ENCODE measurements at places on chromosomes 5 and 9.

GRCh38 chr9:69090140-69090750 is 54.7 kb downstream of the FXN start:
- DNase-seq, result no peak

GRCh38 chr9:116870566-116870965 is 183.5 kb downstream of the TRIM32 start:
- DNase-seq, result no peak

- DNase-seq, result no peak
These were observed 20.2 kb upstream of the BARHL1 start for GRCh38 chr9:132562306-132562573.

- DNase-seq, result no peak
These were observed 447 bp downstream of the CRAT start for GRCh38 chr9:129109952-129110739.

DNA sequence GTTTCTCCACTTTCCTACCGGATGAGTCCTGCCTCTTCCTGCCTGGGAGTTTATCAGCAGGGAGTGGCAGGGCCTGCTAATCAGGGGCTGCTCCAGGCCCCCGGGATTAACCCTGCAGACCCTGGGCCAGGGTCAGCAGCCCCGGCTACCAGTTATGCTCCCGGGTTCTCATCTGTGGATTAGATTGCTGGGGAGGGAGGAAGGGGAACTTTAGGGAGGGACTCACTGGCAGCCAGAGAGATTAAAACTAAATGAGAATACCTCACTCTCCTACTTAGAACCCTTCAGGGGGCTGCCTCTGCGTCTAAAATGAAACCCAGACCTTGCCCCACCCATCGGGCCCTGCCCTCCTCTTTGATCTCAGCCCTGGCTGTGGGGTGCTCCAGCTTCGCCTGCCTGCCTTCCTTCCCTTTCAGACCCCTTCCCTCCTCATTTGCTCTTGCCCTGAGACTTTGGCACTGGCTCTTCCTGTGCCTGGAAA is 130.5 kb upstream of the HAND1 start:
- no peak for DNase-seq

GRCh38 chr5:56166671-56167385 is 66.3 kb downstream of the ANKRD55 start:
- no peak for DNase-seq

- DNase-seq, result no peak
These were observed 239.7 kb downstream of the GADD45G start for GRCh38 chr9:89844535-89844934.

GRCh38 chr5:675111-675870 is 17.9 kb downstream of the TPPP start:
- no peak for DNase-seq

- no peak for DNase-seq
These were observed 82.8 kb downstream of the LMX1B start for GRCh38 chr9:126696401-126697145.

DNA sequence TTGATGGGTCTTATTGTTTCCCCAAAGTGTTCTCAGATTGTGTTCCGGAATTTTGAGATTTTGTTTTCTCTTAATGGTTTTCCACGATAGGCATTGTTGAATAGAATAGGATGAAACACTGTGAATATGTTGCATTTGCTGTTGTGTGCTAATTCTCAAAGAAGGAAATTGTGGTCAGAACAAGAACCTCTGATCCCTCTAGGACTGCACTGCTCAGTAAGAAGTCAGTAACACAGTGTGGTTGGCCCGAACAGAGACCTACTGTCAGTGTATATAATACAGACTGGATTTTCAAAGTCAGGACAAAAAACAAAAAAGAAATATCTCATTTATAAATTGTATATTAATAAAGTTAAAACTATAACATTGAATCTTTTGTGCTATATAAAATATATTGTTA is 494.8 kb downstream of the MAT2B start:
- no peak for DNase-seq

DNA sequence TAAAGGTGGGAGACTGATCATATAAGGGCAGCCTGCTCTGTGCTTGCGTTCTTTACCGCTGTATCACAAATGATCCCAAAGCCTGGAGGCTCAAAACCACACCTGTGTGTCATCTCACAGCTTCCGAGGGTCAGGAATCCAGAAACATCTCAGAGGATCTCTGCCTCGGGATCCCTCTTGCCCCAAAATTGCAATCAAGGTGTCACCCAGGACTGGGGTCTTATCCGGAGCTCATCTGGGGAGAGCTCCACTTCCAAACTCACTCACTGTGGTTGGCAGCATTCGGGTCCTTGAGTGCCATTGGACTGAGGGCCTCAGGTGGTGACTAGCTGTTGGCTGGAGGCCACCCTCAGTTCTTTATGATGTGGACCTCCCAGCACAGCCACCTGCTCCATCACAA is 26.7 kb upstream of the FCN2 start:
- no peak for DNase-seq

- no peak for DNase-seq
These were observed 3.1 kb downstream of the EGFL7 start for GRCh38 chr9:136665704-136666371.

GRCh38 chr5:169778622-169779596 is 141.8 kb downstream of the DOCK2 start:
- no peak for DNase-seq

GRCh38 chr9:33162721-33163311 is 4.3 kb downstream of the B4GALT1 start:
- no peak for DNase-seq

DNA sequence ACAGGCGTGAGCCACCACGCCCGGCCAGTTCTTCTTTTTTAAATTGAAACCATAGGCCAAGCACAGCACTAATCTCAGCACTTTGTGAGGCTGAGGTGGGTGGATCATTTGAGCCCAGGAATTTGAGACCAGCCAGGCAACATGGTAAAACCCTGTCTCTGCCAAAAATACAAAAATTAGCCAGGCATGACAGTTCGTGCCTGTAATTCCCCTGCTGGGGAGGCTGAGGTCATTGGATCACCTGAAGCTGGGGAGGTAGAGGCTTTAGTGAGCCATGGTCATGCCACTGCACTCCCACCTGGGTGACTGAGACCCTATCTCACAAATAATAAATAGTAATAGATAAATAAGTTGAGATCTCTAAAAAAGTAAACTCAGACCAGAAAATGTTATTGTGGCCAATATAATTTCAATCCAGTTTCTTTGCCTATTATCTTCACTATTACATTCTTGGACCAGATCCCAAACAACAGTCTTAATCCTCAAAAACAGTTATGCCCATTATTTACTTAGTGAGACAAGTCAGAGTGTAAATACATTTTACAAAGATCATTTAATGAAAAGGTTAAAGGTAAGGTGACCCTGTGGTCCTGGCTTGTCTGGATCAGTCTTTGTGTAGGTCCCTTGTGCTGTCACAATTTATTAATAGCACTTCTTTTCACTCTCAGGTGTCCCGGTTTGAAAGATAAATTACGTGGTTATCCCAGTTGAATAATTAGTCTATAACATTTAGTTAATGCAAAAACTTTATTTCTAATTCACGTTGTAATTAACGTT is 53.6 kb downstream of the RAB24 start:
- no peak for DNase-seq

All from stimulated activated CD4-positive, alpha-beta T cell treated with anti-CD3 and anti-CD28 coated beads, Interleukin-1b, Interleukin-23, amount 100 ng/mL, for 1 hour (primary cell).